Neural progenitor cell (in vitro differentiated cells): ENCODE measurements at places on chromosomes 2 and 18. TPM values are rescaled to one million over a fixed set of nuclear protein-coding genes. Genes with fewer than 3 reads are reported as not detected.

DNA sequence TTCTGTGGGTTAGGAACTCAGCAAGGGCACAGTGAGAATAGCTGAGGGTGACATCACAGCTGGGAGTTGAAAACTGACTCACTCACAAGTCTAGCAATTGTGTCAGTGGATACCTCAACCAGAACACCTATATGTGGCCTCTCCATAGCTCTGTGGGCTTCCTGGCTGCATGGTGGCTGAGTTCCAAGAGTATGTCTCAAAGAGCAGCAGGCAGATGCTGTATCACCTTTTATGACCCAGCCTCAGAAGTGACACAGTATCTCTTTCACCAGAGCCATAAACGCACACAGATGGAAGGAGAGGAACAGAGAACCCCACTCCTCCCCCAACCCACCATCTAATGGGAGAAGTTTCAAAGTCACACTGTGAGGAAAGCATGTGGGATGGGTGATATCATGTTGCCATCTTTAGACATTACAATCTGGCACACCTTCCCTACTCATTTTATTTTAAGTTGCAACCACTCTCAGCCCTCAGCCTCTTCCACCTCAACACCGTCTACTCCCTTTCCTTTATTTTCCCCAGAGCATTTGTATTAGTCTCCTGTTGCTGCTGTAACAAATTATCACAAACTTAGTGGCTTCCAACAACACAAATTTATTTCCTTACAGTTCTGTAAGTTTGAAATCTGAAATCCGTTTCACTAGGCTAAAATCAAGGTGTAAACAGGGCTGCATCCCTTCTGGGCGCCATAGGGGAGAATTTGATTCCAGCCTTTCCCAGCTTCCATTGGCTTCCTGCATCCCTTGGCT lies 134.6 kb upstream of the SPATS2L start:
- DNase-seq, result no peak

DNA sequence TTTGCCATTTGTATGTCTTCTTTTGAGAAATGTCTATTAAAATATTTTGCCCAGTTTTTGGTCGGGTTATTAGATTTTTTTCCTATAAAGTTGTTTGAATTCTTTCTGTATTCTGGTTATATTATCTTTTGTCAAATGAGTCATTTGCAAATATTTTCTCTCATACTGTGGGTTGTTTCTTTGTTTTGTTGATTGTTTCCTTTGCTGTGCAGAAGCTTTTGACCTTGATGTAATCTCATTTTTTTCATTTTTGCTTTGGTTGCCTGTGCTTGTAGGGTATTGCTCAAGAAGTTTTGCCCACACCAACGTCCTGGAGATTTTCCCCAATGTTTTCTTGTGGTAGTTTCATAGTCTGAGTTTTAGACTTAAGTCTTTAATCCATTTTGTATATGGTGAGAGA lies 245.7 kb downstream of the ADCYAP1 start:
- DNase-seq, result no peak

GRCh38 chr2:212097001-212097400 lies 441.6 kb downstream of the ERBB4 start:
- DNase-seq, result no peak

- no peak for DNase-seq
Measured at GRCh38 chr18:12282442-12283039, 25.5 kb upstream of the TUBB6 start.

Gene HSBP1L1
- total RNA-seq, result 1.7 TPM in 1 of 2 replicates, not detected in the other

Gene TUBA3E
- total RNA-seq, result not detected in 2 replicates
